Activated T-helper 2 cell treated with anti-CD3 and anti-CD28 coated beads, Interferon-gamma antibody, Interleukin-2, Interleukin-4, amounts not matched to agents 10 μg/mL and 5 μg/mL and 100 μg/mL, durations not matched to agents 14 hours and 24 hours and 36 hours (primary cell): ENCODE measurements at places on chromosomes 2 and 18. TPM values are rescaled to one million over a fixed set of nuclear protein-coding genes. Genes with fewer than 3 reads are reported as not detected.

Gene TEKT4
- total RNA-seq: 0.34 TPM in 1 of 2 replicates, not detected in the other

Gene AGBL5
- total RNA-seq: 12.5 and 13.8 TPM in 2 replicates

- no peak for DNase-seq
These were observed 614.4 kb upstream of the GYPC start for GRCh38 chr2:126041391-126042047.

GRCh38 chr18:79366177-79367094 is 29.3 kb upstream of the NFATC1 start:
- no peak for DNase-seq

DNA sequence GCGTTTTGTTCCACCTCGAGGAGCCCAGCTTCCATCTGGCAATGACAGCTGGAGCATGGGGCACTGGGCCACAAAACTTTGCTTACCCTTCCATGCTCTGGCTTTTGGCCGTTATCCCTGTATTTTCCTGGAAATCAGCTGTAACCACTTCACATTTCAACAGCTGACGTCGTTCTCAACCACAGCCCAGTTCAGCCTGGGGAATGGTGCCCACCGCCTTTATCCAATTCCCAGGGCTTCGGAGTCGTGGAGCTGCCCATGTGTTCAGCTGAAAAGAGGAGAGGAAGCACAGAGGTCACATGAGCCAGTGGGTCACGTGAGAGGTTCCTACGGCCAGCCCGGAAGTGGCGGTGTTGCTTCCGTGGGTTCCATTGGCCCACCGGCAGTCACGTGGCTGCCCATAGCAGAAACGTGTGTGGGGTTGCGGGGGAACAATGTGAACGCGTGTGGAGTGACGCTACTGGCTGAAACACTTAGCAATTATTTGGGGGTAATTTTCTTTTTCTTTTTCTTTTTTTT is 16.7 kb upstream of the EDAR start:
- DNase-seq: no peak

DNA sequence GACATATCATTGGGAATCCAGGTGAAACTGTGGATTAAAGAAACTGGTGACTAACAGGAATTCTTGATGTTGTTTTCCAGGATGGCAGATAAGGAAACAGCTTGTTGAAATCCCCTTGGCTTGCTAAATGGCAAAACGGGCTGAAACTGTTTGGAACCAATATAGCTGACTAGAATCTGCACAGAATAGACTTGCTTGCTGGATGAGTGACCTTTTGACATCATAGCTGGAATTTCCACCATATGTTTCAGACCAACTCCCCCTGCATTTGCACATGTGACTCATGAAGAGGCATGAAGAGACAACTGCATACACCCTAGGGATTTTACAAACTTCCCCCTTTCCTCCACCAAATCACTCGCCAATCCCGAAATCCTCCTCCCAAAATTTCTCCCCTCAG is 87.7 kb upstream of the LYPD1 start:
- DNase-seq: no peak
